ENCODE measurements at places on chromosomes 11 and 22.

- DNase-seq: no peak
Measured at GRCh38 chr22:27531782-27532530, 269.6 kb downstream of the MN1 start.

- no peak for DNase-seq
Measured at GRCh38 chr11:116658876-116659535, 113.8 kb downstream of the BUD13 start.

DNA sequence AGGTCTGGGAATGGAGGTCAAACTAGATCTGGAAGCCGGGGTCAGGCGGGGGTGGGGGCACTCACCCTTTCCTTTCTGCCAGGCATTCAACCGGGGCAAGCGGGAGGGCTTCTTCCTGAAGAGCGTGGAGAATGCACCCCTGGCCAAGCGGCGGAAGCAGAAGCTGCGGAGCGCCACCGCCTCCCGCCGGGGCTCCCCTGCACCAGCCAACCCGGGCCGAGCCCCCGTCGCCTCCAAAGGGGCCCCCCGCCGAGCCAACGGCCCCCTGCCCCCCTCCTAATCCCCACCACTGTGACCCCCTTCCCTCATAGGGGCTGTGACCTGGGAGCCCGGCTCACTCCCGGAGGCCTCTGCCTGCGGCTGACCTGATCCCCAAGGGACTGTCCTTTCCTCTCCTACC is 12.2 kb downstream of the RPS6KA4 start:
- DNase-seq: no peak

DNA sequence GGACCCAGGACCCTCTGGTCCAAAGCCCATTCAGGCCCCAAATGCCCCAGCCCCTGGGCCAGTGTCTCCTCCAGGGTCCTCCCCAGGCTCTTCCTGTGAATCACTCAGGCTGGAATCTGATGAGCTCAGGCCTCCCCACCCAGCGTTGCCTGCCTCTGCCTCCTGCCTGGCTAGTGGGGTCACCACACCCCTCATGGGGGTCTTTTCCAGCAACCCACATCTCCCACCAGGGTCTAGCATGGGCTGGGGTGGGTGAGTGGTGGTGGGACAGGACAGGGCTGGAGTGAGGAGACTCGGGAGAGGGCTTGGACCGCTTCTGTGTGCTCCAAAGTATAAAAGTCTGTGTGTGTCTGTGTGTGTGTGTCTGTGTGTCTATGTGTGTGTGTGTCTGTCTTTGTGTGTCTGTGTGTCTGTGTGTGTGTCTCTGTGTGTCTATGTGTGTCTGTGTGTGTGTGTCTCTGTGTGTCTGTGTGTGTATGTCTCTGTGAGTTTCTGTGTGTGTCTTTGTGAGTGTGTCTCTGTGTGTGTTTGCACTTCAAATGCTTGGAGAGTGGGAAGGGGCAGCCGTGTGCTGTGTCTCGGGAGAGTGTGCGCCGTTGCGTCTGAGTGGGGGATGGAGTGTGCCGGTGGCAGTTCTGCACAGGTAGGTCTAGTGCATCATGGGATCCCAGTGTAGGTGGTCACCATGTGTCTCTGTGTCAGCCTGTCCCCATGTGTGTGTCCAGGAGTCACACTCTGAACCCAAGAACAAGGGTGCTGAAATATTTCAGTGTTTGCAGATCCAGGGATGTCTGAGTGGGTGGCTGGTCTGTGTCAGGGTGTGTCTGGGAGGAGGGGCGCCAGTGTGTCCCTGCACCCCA is 8.8 kb downstream of the RIN1 start:
- DNase-seq: no peak

DNA sequence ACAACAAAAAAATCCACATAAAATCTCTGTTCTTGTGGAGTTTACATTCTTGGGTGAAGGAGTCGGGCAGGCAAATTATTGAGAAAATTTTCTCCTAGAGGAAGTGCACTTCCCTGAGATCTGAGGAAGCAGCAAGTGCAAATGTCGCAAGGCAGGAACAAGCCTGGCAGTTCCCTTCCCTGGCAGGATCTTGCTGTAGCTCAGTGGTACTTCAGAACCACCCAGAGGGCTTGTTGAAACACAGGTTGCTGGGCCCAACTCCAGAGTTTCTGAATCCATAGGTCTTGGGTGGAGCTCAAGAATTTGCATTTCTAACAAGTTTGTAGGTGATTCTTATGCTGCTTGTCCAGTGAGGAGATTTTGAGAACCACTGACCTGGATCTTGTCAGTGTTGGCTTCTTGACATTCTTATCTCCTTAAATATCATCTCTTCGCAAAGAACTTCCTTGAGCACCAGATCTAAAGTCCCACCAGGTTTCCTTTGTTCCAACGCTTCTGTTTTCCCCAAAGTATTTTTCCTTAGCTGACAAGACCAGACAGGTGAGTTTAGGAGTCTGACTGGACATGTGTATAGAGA is 9.6 kb downstream of the QSER1 start:
- no peak for DNase-seq

GRCh38 chr11:68057807-68058206 is 19.0 kb downstream of the TCIRG1 start:
- no peak for DNase-seq
